Mesenteric fat pad (tissue), 1 donor: ENCODE measurements at places on chromosomes 6 and 20.
A peak's percentile ranks its signal among the peaks of the same experiment; 100 is the strongest.

GRCh38 chr6:151847064-151847463, 39.6 kb downstream of the ESR1 start:
- DNase-seq = no peak

- DNase-seq = no peak
Measured at GRCh38 chr6:142316791-142317368, 15.1 kb downstream of the ADGRG6 start.

- DNase-seq = no peak
Measured at GRCh38 chr6:131356161-131356560, 216.9 kb upstream of the ARG1 start.

- DNase-seq = no peak
Measured at GRCh38 chr6:13708736-13709135, 2.9 kb downstream of the RANBP9 start.

- DNase-seq = no peak
Measured at GRCh38 chr6:1110164-1110563, 201.7 kb upstream of the FOXQ1 start.

- no peak for DNase-seq
Measured at GRCh38 chr6:38459291-38459690, 180.4 kb downstream of the BTBD9 start.

DNA sequence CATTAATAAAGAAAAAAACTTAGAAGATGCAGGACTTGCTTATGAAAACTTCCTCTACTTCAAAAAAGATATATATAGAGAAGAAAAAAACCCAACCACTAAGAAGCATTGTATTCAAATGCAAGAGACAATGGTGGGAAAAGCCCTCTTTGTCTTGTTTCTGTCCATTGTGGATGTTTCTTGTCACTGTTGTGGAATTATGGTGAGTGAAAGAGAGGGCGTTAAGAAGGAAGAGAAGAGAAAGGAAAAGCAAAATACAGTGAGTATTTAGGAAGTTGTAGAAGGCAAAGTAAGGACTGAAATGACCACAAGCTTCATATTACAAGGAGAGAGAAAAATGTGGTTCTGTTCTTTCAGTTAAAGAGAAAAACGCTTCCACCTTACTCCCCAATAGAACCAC, 14.1 kb upstream of the THBD start:
- DNase-seq = no peak

- no peak for DNase-seq
Measured at GRCh38 chr20:41735949-41736348, 117.8 kb upstream of the CHD6 start.

DNA sequence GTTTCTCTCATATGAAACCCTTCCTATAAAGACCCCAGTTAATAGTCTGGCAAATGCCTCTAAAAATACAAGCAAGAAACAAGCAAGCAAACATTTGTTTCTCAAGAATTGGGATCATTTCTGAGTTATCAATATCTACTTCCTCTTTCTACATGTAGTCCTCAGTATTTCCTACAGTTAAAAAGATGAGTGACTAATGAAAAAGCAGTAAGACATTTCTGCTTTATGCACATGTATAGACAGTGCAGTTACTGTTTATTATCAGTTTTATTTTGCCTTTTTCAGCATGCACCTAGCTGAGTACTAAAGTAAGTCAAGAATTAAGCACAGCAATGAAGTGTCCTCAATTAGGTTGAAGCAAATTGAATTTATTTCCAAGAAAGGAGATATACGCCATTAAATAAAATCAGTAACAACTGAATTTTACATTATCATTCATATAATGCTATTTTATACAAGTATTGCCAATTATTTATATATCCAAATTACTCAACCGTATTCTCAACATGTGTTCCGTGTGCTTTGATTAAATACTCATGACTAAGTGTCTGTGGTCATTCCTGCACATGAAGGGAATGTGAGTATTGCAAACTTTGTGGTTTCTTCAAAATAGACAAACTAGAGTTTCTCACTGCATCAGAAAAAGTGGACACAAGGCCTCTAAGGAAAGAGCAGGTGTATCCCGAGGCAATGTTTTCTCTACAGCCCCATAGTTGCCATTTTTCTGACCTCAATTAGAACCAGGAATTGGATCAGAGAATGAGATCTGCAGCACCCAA, 159.3 kb upstream of the MARCKS start:
- no peak for DNase-seq

DNA sequence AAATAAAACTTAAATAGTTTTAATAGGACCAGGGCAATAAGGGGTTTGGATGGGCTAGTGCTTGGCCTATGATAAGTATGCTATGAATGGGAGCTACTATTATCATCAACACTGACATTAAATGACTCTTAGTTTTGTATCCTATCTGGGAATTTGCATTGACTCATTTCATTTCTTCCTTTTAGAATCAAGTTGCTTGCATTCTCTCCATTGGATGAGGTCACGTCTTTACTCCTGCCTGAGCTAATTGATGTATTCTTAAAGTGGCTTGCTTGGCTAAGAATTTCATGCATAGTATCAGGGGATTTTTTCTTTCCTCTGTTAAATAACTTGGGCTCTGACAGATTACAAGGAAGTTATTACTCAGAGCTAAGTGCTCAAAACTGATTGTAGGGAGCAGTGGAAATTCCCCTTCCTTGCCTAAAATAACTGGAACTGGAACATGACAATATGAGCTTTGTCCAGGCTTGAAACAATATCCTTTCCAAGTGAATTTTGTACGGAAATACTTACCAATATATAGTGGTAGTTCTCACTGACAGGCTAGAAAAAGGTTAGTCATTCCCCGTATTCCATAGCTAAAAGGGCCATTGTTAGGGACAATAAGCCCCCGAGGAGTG, 169.9 kb downstream of the BCAS1 start:
- no peak for DNase-seq

DNA sequence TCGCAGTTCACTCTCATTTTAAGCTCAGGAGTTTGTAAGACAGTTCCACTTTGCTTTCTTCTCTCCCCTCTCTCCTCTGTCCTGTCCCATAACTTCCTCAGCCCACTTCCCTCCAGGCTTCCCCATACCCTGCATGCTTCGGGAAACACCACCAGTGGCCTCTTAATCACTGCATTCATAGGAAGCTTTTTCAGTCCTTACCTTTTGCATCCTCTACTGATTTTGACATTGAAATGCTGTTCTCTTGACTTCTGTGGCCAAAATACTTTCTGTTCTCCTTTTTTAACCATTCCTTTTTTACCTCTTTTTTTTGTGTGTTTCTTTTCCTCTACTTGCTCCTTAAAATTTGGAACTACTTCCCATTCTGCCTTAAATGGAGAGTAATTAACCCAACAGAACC, 69.7 kb downstream of the HIVEP1 start:
- DNase-seq = no peak

- DNase-seq = no peak
Measured at GRCh38 chr6:75481936-75482593, 11.5 kb downstream of the FILIP1 start.

DNA sequence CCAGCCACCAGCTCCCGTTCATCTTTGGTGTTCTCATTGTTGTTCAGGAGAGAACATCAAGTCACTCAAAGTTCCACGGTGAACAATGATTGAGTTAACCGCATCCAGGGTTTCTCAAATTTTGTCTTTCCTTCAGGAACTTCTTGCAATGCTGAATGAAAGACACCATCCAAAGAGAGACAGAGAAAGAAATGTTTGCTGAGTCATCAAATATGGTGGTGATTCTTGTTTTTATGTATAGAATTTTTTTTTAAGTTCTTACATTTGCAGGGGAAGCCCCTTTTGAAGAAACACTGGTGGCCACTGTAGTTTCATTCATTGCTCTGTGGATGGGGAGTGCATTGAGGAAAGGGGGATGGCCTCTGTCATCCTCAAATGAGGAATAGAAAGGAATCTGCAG, 62.3 kb upstream of the ENPP5 start:
- DNase-seq = no peak

GRCh38 chr6:47111685-47112084, 69.6 kb upstream of the ADGRF1 start:
- no peak for DNase-seq

GRCh38 chr20:3045042-3045815, 623 bp upstream of the MRPS26 start:
- peak; percentile 91 for DNase-seq

- DNase-seq = peak; percentile 5
Measured at GRCh38 chr6:31010393-31011060, at the start of gene MUC22. TSS of gene MUC22 (plus strand) at chr6:31010474. CDS start at chr6:31010707, 233 bp downstream.

GRCh38 chr6:75488033-75488432, 5.6 kb downstream of the FILIP1 start:
- DNase-seq = no peak

DNA sequence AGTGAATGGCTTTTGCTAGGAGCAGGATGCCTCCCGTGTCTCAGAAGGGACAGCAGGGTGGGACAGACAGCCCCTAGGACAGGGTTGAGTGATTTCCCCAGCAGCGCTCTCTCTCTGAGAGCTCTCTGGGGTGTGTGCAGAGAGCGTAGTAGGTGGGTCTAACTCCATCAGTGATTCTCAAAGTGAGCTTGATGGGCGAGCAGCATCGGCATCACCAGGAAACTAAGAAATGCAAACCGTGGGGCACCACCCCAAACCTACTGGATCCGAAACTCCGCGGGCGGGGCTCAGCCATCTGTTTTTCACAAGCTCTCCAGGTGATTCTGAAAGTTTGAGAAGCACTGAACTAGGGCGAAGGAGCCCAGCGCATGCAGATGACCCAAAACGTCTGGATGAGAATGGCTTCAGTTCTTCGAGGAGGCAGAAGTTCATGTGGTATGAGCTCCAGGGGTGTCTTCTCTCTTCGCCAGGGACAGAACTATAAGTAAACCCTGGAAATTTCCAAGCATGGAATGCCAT, 119.6 kb upstream of the RNF24 start:
- DNase-seq = peak; percentile 85

DNA sequence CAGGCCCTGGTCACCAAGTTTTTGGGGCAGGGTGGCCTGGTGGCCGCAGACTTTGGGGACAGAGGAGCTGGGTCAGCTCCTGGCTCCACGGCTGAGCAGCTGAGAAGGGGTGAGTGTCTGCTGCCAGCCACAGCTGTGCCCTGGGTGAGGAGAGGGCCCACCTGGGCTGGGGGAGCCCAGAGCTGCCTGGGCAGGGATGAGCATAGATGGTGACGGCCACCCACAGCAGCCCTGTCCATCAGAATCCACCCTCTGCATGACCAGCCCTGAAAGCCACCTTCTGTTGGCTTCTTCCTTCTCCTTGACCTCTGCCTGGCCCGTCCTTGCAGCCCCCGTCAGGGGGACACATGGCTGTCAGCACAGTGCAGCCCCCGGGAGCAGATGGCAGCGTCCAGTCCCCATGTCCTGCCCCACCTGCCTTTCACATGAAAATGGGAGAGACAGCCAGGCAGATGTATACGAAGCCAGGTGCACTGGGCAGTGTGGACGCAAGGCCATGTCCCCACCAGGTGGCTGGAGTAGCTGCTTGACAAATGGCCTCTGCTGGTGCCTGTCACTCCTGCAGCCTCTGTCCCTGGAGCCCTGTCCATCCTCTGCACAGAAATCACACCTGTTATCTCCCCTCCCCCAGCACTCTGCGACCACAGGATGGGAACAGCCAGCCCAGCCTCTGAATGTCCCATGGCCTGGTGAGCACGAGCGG, 220.8 kb downstream of the PREX1 start:
- peak; percentile 82 for DNase-seq

DNA sequence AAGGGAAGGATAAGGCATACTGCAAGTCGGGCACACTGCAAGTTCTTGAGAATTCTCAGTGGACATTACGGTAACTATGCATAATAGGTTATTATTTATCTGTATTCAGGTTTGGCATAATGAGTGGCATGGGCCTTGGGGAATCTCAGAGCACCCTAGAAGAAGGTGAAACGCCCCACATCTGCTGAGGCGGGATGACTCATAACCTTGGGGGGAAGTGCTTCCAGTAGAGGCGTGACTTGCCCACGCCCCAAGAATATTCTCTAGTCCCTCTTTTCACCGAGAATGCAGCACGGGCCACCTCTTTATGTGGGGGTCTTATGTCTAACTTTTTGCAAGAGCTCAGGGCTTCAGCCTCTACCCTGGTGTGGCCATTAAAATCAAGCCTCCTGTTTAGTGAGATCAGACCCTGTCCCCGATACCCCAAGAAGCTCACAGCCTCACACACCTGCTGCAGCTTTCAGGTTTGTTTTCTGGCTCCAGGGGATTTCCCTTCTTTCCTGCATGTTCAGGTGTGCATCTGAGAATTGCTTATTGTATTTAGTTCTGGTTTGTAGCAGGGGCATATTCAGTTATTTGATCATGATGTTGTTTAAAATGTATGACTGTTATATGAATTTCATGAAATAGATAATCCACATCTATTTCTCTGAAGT, 19.1 kb downstream of the ZFP64 start:
- no peak for DNase-seq

DNA sequence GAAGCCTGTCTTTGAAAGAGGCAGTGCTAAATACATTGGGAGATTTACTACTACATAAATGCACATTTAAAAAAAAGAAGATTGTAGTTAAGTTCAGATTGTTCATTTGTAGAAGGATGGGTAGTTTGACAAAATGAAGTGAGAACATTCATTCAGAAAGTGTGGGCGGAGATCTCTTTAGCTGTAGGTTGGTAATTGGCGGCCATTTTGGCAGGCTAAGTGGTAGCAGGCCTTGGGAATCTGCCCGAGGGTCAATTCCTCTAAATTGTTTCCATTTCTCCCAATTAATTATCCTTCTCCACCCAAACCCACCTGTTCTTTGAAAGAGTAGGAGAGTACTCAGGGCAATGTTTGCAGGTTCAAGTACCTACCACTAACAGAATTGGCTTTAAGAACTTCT, 17.9 kb downstream of the SOX4 start:
- DNase-seq = no peak

GRCh38 chr6:1066449-1067090, 245.3 kb upstream of the FOXQ1 start:
- no peak for DNase-seq

GRCh38 chr6:1129131-1129530, 182.8 kb upstream of the FOXQ1 start:
- no peak for DNase-seq

DNA sequence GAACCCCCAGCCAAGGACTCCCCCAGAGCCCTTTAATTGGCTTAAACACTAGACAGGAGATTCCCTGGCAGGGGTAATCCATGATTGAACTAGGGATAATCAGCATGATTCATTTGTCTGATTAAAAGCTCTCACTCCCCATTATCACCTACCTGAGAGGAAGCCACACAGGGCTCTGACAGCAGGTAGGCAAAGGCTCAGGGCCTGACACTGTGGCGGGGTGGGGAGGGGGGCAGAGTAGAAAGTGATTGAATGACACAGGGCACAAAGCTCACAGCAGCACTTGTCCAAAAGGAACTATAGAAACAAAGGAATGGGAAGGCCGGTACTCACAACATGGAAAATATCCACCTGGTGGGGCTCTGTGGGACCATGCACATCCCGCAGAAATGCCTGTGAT, 231.6 kb downstream of the MAFB start:
- no peak for DNase-seq

GRCh38 chr6:117494283-117494682, 11.8 kb downstream of the DCBLD1 start:
- DNase-seq = no peak

GRCh38 chr20:14543040-14543439, 205.6 kb upstream of the FLRT3 start:
- no peak for DNase-seq

- peak; percentile 87 for DNase-seq
Measured at GRCh38 chr6:36682328-36683144, 4.0 kb downstream of the CDKN1A start.

- no peak for DNase-seq
Measured at GRCh38 chr6:33065312-33065711, 8.1 kb downstream of the HLA-DPA1 start.
